ENCODE measurements at places on chromosomes 16 and 17. TPM values are rescaled to one million over a fixed set of nuclear protein-coding genes. Genes with fewer than 3 reads are reported as not detected.

The USP31 gene
- total RNA-seq: 4.2 TPM

The C1QTNF1 gene
- total RNA-seq: not detected

The HDAC5 gene
- 69.1 TPM for total RNA-seq

The TCF25 gene
- total RNA-seq: 431 TPM

The MARVELD3 gene
- not detected for total RNA-seq

The SCNN1G gene
- not detected for total RNA-seq

The KRT9 gene
- not detected for total RNA-seq

The RAB37 gene
- total RNA-seq: 85.5 TPM

DNA sequence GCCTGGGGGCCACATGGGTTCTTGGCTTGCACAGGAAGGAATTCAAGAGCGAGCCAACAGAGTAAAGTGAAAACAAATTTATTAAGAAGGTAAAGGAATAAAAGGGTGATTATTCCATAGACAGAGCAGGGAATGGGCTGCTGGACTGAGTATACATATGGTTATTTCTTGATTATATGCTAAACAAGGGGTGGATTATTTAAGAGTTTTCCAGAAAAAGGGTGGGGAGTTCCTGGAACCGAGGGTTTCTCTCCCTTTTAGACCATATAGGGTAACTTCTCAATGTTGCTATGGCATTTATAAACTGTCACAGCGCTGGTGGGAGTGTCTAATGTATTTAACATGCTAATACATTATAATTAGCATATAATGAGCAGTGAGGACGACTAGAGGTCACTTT lies 2.0 kb downstream of the MMP2 start:
- DNase-seq: no peak
- no peak overlapping the region for H3K4me3 ChIP-seq
- H3K4me1 ChIP-seq: no peaks in the 10 kb centered on the region
- peaks cover 4% of the 10 kb centered on the region for H3K27me3 ChIP-seq
- H3K27ac ChIP-seq: no peak overlapping the region

GRCh38 chr17:72510351-72511016 lies 389.7 kb downstream of the SOX9 start:
- no peaks in the 10 kb centered on the region for H3K4me1 ChIP-seq
- H3K27me3 ChIP-seq: no peaks in the 10 kb centered on the region
- DNase-seq: no peak
- H3K36me3 ChIP-seq: no peaks in the 10 kb centered on the region

DNA sequence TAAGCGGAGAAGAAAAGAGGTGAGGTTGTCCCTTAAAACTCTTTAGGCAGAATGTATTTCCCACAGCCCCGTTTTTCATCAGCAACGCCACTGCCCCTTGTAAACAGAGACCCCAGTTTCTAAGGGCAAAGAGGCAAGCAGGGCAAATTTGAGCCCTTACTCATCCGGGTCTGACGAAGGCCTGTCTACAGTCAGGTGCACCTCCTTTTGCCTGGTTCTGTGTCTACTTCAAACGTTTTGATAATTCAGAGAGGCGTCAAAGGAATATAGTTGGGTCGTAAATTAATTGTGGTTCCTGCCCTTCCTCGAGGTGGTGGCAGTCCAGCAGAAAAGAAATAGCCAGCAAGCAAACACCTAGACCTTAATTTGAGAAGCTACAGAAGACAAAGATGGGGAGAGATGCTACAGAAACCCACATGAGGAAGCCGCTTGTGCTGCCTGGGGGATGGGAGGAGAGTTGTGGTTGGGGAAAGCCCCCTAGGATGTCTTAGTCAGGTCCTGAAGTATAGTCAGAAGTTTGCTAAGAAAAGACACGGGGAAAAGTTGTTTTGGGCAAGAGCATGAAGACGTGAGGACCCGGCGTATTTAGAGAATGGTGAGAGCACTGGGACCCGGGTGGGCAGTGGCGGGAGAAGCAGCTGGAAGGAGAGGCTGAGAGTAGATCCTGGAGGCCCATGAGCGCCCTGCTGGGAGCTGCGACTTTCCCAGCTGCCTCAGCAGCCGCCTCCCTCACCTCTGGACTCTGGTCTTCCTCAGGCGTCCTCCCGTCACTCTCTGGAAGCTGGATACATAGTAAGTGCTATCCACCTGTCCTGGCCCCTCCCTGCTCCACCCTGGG lies 2.4 kb downstream of the FBRS start:
- DNase-seq: peak; percentile 73
- peak overlapping the region; percentile 82 for H3K4me3 ChIP-seq
- H3K27me3 ChIP-seq: no peaks in the 10 kb centered on the region
- peak overlapping the region; percentile 100 for H3K27ac ChIP-seq
- peaks cover 50% of the 10 kb centered on the region for H3K36me3 ChIP-seq
- peaks cover 56% of the 10 kb centered on the region for H3K4me1 ChIP-seq

DNA sequence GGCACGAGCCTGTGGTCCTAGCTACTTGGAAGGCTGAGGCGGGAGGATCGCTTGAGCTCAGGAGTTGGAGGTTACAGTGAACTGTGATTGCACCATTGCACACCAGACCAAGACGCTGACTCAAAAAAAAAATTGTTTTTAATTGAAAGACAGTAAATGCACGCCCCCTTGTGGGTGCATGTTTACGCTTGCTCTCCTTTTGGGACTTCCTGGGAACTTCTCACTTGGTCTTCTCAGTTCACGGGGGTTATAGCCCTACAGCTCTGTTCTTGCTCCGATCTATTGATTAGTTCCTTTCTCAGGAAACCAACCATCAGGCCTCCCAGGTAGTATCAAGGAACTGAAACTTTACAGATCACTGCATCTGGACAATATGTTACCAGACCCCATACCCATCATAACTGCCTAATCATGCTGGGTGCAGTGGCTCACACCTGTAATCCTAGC lies 14.2 kb upstream of the RIPOR1 start:
- H3K36me3 ChIP-seq: no peaks in the 10 kb centered on the region
- H3K4me3 ChIP-seq: no peak overlapping the region
- H3K4me1 ChIP-seq: peaks cover 10% of the 10 kb centered on the region
- no peak overlapping the region for H3K27ac ChIP-seq
- peak; percentile 82 for DNase-seq
- no peaks in the 10 kb centered on the region for H3K27me3 ChIP-seq

GRCh38 chr17:79331492-79331891 lies 256.9 kb downstream of the ENGASE start:
- H3K4me3 ChIP-seq: no peak overlapping the region
- H3K27me3 ChIP-seq: no peaks in the 10 kb centered on the region
- H3K36me3 ChIP-seq: no peaks in the 10 kb centered on the region
- H3K4me1 ChIP-seq: no peaks in the 10 kb centered on the region

- no peaks in the 10 kb centered on the region for H3K27me3 ChIP-seq
- H3K27ac ChIP-seq: no peak overlapping the region
- no peaks in the 10 kb centered on the region for H3K4me1 ChIP-seq
- DNase-seq: no peak
These were observed 211.8 kb downstream of the SNX29 start for GRCh38 chr16:12188061-12188934.

- H3K36me3 ChIP-seq: no peaks in the 10 kb centered on the region
These were observed 103.8 kb downstream of the RAB11FIP4 start for GRCh38 chr17:31495022-31495885.

DNA sequence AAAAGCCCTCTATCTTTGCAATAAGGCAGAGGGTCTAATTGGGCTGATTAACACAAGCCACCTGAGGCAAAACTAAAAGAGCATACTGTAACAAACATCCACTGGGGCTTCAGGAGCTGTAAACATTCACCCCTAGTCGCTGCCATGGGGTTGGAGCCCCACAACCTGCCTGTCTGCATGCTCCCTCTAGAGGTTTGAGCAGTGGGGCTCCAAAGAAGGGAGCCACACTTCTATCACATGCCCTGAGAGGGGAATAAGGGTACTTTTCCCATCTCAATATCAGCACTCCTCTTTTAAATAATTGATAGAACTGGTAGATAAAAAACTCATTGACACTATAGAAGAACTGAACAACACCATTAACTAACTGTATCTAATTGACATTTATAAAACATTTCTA lies 130.1 kb upstream of the COX10 start:
- DNase-seq: no peak
- no peaks in the 10 kb centered on the region for H3K36me3 ChIP-seq
- no peak overlapping the region for H3K27ac ChIP-seq

- no peaks in the 10 kb centered on the region for H3K36me3 ChIP-seq
- H3K4me1 ChIP-seq: no peaks in the 10 kb centered on the region
- DNase-seq: no peak
- no peak overlapping the region for H3K4me3 ChIP-seq
These were observed 330.1 kb downstream of the CDH11 start for GRCh38 chr16:64791756-64792155.

GRCh38 chr16:516301-516700 lies 11.2 kb upstream of the CAPN15 start:
- H3K4me1 ChIP-seq: no peaks in the 10 kb centered on the region
- no peak overlapping the region for H3K27ac ChIP-seq
- peaks cover 9% of the 10 kb centered on the region for H3K36me3 ChIP-seq
- H3K27me3 ChIP-seq: no peaks in the 10 kb centered on the region

DNA sequence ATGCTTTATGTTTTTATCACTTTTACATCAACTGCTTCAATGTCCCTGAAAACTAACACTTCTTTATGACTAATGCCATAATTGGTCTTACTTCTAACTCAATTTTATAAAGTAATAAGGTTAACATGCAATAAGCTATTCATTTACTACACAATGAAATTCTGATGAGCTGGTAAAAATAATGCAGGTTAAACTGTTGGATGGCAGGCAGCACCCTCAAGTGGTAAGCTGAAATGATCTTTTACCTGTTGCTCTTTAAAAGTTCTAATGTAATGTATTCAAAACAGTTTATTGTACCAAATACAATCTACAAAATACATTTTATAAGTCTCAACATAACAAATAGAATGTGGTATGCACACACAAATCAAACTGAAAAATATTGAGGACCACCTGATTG lies 1280.3 kb downstream of the CDH8 start:
- no peaks in the 10 kb centered on the region for H3K4me1 ChIP-seq
- no peaks in the 10 kb centered on the region for H3K36me3 ChIP-seq
- no peak for DNase-seq
- no peak overlapping the region for H3K4me3 ChIP-seq

GRCh38 chr16:35734728-35735402 lies 2275.5 kb downstream of the TP53TG3F start:
- DNase-seq: no peak
- no peak overlapping the region for H3K27ac ChIP-seq
- H3K36me3 ChIP-seq: no peaks in the 10 kb centered on the region

GRCh38 chr17:45681706-45682105 lies 102.4 kb upstream of the CRHR1 start:
- H3K27ac ChIP-seq: no peak overlapping the region
- H3K27me3 ChIP-seq: no peaks in the 10 kb centered on the region
- H3K4me1 ChIP-seq: no peaks in the 10 kb centered on the region
- H3K4me3 ChIP-seq: no peak overlapping the region

DNA sequence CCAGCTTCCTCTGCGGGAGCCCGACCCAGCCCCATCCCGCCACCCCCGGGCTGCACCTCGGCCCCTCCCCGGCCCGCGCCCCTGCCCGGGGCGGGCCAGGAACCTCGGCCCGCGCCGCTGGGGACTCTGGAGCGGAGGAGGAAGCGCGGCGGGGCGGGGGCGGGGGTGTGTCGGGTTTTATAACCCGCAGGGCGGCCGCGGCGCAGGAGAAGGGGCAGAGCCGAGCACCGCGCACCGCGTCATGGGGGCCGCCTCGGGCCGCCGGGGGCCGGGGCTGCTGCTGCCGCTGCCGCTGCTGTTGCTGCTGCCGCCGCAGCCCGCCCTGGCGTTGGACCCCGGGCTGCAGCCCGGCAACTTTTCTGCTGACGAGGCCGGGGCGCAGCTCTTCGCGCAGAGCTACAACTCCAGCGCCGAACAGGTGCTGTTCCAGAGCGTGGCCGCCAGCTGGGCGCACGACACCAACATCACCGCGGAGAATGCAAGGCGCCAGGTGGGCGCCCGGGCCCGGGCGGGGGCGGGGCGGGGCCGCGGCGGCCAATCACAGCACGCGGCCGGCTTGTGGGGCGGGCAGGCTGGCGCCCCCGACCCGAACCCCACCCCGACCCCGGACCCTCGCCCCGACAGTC lies at the start of gene ACE:
TSS of gene ACE (plus strand) at position 208 of the 626 bp plus-strand sequence. CDS start at position 242, 34 bp downstream.
- peaks cover 17% of the 10 kb centered on the region for H3K4me1 ChIP-seq
- H3K4me3 ChIP-seq: no peak within 1 kb of the TSS
- H3K27me3 ChIP-seq: peaks cover 9% of the 10 kb centered on the region
- H3K36me3 ChIP-seq: no peaks in the 10 kb centered on the region
- no peak for DNase-seq

DNA sequence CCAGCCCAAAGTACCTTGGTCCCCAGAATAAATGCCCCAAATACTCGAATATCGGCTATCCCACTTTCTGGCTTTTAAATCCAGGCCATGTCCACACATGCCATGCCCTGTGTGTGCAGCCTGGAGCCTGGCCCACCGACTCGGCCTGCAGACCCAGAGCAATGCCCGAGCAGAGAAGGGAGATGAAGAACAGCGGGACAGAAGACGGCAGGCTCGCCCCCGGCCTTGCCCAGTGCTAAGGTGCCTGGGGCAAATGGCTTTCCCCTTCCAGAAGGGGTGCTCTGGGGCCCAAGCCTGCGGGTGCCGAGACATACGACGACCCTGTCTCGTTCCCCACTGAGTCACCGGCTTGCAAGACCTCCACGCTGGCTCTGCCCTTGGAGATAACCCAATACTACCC lies 8.0 kb downstream of the CLUH start:
- H3K36me3 ChIP-seq: peaks cover 14% of the 10 kb centered on the region
- H3K27ac ChIP-seq: no peak overlapping the region
- no peak overlapping the region for H3K4me3 ChIP-seq
- H3K4me1 ChIP-seq: peaks cover 4% of the 10 kb centered on the region

- peak; percentile 41 for DNase-seq
- peak overlapping the region; percentile 92 for H3K27ac ChIP-seq
- peaks cover 98% of the 10 kb centered on the region for H3K4me1 ChIP-seq
- no peaks in the 10 kb centered on the region for H3K27me3 ChIP-seq
These were observed 7.0 kb downstream of the CYTH1 start for GRCh38 chr17:78774956-78775571.

GRCh38 chr16:79677799-79678530 lies 77.4 kb upstream of the MAF start:
- H3K27me3 ChIP-seq: no peaks in the 10 kb centered on the region
- no peaks in the 10 kb centered on the region for H3K4me1 ChIP-seq
- no peak overlapping the region for H3K4me3 ChIP-seq
- H3K36me3 ChIP-seq: no peaks in the 10 kb centered on the region
- no peak overlapping the region for H3K27ac ChIP-seq
- no peak for DNase-seq

- DNase-seq: no peak
- H3K4me1 ChIP-seq: no peaks in the 10 kb centered on the region
- H3K27me3 ChIP-seq: peaks cover 4% of the 10 kb centered on the region
- H3K36me3 ChIP-seq: no peaks in the 10 kb centered on the region
- H3K27ac ChIP-seq: no peak overlapping the region
These were observed 124.9 kb downstream of the RBFOX3 start for GRCh38 chr17:79485991-79486390.

DNA sequence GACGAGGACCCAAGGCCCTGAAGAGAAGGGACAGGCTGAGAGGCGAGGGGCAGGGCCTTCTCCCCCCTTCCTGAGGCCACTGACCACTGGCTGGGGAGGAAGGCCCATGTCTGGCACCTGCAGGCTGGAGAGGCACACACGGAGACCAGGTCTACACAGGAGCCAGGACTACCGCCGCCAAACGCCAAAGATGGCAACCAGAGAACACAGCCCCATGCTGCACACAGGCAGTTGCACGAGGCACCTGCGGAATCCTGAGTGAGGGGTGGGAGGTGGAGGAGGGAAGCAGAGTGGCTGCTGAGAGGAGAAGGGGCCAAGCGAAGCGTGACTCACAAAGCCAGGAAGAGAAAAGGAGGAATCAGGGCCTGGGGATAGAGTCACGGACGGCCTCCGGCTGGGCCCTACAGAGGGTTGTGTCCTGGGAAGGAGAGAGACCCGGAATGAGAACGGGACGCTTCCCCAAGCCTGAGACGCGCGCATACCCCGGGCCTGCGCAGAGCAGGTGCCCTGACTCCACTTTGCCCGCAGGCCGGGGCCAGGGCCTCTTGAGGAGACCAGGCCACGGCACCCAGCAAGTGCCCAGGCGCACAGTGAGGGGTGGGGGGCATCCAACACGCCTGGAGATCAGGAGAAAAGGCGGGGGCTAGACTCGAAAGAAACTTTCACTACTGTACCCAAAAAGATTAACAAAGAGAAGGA lies 28.7 kb upstream of the C16orf95 start:
- H3K4me3 ChIP-seq: no peak overlapping the region
- no peaks in the 10 kb centered on the region for H3K27me3 ChIP-seq
- H3K27ac ChIP-seq: peak overlapping the region; percentile 45
